ENCODE measurements at places on chromosomes 12 and 14.
A peak's percentile ranks its signal among the peaks of the same experiment; 100 is the strongest.

DNA sequence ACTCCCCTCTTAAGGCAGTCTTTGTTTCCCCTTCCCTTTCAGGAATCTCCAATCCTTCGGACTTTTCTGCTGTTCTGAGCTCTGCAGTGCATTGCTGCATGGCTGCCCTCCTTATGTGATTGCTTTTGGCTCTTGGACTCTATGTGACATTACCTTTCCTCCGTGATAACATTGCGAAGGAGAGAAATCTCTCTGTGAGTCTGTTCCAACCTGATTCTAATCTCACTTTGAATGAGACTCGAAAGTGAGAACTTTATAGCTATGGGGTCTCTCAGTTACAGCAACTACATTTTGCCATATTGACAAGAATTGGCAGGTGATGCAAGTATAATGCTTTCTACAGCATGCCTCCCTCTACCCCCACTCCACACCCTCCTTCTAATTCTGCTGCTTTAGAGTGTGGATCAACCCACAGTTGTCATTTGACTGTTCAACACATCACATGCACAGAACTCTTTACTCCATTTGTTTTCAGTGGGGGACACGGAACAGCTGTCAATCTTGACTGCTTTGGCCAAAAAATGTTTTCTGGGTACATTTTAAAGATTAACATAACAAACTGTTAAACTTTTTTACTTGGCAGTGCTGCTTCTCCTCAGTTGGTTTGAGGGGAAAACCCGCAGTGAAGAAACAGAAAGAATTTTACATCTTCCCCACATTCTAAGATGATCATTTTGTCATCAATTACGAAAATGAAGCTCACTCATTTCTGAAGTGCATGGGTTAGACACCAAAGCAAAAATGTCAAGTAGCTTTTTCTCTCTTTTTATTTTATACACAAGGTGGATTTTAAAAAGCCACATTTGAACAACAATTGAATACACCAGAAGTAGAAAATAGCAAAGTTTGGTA lies 125.5 kb upstream of the RMST start:
- no peak for DNase-seq

- DNase-seq = peak; percentile 37
Measured at GRCh38 chr12:34033628-34034296, 11.5 kb downstream of the ALG10 start.

DNA sequence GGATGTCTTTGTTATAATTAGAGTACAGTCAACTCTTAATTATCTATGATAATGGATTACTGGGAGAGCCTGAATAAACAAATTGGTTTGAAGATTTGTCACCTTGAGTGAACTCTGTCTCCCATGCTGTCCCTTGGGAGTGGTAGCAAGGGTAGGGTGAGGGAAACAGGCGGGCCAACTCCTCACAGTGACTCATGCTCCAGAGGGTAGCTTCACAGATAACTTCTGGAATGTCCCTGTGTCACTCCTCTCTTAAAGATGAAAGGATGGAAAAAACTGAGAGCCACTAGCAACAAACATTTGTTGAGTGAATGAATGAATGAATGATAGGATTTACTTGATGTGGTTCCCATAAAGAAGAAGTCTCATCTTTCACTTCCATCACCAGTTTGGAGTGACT lies 53.5 kb downstream of the RASSF9 start:
- no peak for DNase-seq

GRCh38 chr12:84079626-84080025 lies 833.0 kb downstream of the SLC6A15 start:
- no peak for DNase-seq

- no peak for DNase-seq
Measured at GRCh38 chr14:99584823-99585222, 19.2 kb downstream of the CCDC85C start.

- no peak for DNase-seq
Measured at GRCh38 chr14:59465316-59466135, at the start of gene GPR135. Gene GPR135 (minus strand): TSS chr14:59465380. CDS start chr14:59465226, 154 bp downstream.

DNA sequence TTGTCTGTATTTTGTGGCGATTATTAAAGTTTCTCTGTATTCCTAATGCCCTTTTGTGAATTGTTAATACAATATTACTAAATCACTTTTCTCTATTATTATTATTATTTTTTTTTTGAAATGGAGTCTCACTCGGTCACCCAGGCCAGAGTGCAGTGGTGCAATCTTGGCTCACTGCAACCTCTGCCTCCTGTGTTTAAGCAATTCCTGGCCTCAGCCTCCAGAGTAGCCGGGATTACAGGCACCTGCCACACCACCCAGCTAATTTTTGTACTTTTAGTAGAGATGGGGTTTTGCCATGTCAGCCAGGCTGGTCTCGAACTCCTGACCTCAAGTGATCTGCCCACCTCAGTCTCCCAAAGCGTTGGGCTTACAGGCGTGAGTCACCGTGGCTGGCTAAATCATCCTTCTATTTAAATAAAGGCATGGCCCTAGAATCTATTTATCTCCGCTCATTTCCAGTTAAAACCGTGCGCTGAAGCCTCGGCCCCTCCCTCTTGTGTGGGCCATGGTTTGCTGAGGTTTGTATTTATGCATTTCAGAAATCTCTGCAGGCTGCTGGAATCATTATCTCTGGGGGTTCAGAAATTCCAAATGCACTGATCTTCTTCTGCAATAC lies 1136.4 kb upstream of the TMEM132C start:
- no peak for DNase-seq

GRCh38 chr14:104243200-104243599 lies 104.8 kb downstream of the KIF26A start:
- DNase-seq = no peak

- DNase-seq = no peak
Measured at GRCh38 chr12:16285586-16285985, 8.1 kb upstream of the SLC15A5 start.

- no peak for DNase-seq
Measured at GRCh38 chr14:42729681-42730080, 1123.0 kb downstream of the LRFN5 start.

DNA sequence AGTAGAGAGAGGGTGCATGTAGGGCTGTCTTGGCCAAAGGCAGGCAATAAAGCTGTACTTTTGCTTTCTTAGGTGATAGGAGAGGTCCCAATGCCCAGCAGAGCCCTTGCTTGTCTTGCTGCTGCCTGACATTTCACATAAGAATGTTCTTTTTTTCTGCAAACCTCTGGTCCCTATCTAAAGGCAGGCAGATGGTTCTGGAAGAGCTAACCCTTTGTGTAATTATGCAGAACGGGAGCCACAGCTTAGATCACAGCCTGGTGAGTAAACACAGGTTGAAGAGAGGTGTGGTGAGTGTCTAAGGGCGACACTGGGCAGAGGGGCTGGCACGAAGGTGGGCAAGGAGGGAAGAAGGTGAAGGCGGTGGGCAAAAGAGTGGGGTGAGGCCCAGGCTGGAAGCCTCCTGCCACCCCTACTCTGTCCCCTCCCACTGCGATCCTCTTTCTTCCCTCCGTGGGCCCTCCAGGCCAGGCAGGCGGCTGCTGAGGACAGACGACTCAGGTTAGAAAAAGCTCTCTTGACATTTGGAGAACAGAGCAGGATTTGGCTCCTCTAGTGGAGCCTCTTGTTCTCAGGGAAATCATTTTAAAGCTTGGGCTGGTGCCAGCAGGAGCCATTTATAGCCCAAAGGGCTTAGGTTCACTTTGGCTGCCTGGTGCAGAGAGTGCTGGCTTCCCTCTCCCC lies 42.8 kb downstream of the PRMT8 start:
- DNase-seq = no peak

DNA sequence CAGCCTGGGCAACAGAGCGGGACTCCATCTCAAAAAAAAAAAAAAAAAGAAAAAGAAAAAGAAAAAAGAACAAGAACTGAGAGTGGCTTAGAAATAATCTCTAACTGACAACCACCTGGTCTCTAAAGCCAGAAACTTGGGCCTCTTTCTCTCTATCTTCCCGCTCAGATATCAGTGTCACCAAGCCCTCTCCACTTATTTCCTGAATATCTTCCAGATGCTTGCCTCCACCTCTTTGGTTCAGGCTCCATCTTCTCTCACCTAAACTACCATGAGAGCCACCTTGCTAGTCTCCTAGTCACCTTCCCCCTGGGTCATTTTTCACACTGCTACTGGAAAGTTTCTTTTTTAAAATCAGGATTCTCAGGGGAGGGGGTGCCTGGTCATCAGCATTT lies 1.8 kb upstream of the TM9SF1 start:
- DNase-seq = no peak

DNA sequence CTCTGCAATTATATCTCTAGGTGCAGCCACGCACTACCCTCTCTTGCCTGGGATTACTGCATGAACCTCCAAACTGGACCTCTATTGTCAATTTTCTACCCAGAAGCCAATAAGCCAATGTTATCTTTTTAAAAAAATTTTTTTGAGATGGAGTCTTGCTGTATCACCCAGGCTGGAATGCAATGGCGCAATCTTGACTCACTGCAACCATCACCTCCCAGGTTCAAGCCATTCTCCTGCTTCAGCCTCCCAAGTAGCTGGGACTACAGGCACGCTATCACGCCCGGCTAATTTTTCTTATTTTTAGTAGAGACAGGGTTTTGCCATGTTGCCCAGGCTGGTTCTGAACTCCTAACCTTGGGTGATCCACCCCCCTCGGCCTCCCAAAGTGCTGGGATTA lies 11.2 kb upstream of the PXN start:
- DNase-seq = no peak

GRCh38 chr12:16583969-16584745 lies 21.8 kb downstream of the LMO3 start:
- DNase-seq = no peak

GRCh38 chr12:116278279-116278626 lies 760 bp upstream of the MED13L start:
- DNase-seq = no peak

- no peak for DNase-seq
Measured at GRCh38 chr14:74547331-74547927, 53.9 kb downstream of the ISCA2 start.

DNA sequence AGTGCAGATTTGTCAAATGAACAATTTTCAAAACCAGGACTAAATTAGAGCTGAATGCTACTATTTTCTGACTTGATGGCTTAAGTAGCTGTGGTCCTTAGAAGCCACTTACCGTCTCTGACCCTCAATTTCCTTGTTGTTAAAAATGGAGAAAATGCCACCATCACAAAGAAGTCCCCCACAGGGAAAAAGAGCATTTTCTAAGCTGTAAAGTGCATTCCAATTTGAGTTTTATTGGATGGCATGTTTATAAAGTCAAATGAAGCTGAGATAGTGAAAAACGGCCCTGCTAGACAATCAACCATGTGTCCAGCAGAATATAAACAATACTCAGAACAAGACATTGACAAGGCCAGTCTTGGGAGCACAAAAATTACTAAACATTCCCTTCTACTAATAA lies 53.6 kb downstream of the GOLGA5 start:
- no peak for DNase-seq

DNA sequence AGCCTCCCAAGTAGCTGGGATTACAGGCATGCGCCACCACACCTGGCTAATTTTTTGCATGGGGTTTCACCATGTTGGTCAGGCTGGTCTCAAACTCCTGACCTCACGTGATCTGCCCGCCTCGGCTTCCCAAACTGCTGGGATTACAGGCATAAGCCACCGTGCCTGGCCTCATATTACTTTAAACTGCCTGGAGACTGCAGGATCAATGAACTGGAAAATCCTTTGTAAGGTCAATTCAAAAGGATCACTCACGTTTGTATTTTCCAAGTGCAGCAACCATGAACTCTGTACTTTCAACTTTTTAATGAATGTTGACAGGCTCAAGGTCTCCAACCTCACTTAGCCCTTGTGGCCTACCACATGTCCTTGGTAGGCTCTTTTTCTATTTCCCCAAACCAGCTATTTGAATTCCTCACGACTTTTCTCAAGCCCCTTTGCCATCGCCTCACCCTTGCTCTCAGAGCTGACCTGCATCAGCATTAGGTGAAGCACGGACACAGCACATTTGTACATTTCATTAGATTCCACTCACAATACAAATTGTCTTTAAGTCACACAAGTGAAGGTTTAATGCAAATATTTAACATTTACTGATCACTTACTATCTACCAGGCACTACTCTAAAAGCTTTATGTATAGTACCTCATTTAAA lies 42.2 kb upstream of the GCH1 start:
- no peak for DNase-seq

DNA sequence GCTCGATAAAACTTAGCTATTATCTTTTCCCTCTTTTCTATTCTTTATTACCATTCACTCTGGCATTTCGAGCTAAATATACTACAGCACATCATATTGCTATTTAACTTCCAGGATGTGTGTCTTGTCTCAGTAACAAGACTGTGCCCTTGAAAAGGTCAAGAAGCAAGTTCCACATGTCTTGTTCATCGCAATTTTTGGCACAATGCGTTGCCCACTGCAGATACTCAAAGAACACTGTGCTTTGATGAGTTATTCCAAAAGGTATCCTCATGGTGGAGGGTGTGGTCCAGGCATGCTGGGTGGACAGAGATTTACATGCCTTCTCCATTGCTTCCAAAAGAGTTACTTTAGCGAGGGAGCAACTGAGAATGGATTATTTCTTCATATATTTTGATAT lies 6.6 kb downstream of the E2F7 start:
- DNase-seq = no peak

DNA sequence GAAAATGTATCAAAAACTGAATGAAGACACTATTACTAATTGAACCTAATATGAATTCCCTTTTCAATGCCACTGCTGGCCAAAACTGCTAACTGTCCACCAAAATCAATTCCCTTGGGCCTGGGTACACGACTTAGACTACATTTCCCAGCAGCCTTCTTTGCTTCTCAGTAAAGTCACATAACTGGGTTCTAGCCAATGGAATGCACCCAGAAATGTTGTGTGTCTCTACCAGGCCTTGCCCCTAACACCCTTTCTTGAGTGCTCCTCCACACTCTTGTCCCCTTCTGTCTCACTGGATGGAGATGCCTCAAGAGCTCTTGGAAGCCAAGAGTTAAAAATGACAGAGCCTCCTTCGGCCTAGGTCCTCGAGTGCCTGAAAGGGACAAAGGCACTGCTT lies 156.8 kb downstream of the PPM1H start:
- no peak for DNase-seq

GRCh38 chr14:95043732-95044462 lies 113.4 kb downstream of the DICER1 start:
- no peak for DNase-seq

- DNase-seq = no peak
Measured at GRCh38 chr14:51431033-51431709, 191.1 kb downstream of the TMX1 start.

DNA sequence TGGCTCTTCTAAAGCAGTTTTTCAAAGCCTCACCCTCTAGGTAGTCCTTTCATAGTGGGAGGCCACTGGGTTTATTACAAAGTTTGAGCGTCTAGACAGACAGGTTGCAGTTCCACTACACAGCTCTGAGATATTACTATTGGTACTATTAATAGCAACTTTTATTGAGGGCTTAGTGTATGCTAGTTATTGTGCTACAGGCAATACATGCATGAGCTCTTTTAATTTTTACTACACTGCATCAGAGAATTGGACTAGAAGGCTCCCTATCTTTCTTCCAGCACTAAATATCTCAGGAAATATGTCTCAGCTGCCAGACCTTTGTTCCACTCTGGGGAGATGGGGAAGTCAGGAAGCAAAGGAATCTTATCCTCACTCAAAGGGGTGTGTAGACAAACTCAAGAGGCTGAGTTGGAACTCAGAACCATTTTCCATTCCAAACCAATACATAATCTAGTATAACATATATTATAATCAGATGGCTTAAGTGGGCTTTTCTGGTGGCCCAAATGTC lies 161.8 kb upstream of the SLC38A2 start:
- DNase-seq = no peak

- DNase-seq = no peak
Measured at GRCh38 chr12:30531731-30532678, 163.7 kb downstream of the IPO8 start.

Measured in AML-193 (cell line).